ENCODE measurements at places on chromosomes 13 and 19.

DNA sequence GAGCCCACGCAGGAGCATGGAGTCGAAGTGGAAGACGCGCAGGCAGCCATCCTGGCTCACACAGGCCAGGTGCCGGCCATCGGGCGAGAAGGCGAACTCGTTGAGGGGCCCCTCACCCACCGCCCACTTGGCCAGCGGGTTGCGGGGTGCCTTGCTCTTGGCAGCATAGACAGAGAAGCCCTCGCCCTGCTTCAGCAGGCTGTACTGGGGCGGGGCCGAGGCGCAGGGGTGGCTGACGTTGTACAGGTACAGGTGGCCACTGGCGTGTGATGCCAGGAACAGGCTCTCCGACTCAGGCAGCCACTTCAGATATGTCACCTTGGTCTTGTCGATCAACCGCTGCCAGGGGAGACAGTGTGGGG lies 4.2 kb upstream of the DMPK start:
- peaks cover 55% of the 10 kb centered on the region for H3K27me3 ChIP-seq
- no peaks in the 10 kb centered on the region for H3K36me3 ChIP-seq
- no peak overlapping the region for H3K4me3 ChIP-seq
- H3K27ac ChIP-seq = no peak overlapping the region

- H3K4me1 ChIP-seq = no peaks in the 10 kb centered on the region
- no peak overlapping the region for H3K4me3 ChIP-seq
- DNase-seq = peak; percentile 33
- H3K27me3 ChIP-seq = no peaks in the 10 kb centered on the region
Observed at GRCh38 chr19:52248241-52248640, 21.1 kb upstream of the ZNF766 start.

GRCh38 chr13:59345311-59345710 lies 818.4 kb downstream of the DIAPH3 start:
- H3K4me3 ChIP-seq = no peak overlapping the region
- no peaks in the 10 kb centered on the region for H3K36me3 ChIP-seq
- no peak overlapping the region for H3K27ac ChIP-seq
- no peaks in the 10 kb centered on the region for H3K27me3 ChIP-seq

GRCh38 chr13:33859691-33860303 lies 41.8 kb downstream of the RFC3 start:
- no peak overlapping the region for H3K4me3 ChIP-seq
- no peak overlapping the region for H3K27ac ChIP-seq
- H3K36me3 ChIP-seq = no peaks in the 10 kb centered on the region
- H3K27me3 ChIP-seq = no peaks in the 10 kb centered on the region
- H3K4me1 ChIP-seq = no peaks in the 10 kb centered on the region

DNA sequence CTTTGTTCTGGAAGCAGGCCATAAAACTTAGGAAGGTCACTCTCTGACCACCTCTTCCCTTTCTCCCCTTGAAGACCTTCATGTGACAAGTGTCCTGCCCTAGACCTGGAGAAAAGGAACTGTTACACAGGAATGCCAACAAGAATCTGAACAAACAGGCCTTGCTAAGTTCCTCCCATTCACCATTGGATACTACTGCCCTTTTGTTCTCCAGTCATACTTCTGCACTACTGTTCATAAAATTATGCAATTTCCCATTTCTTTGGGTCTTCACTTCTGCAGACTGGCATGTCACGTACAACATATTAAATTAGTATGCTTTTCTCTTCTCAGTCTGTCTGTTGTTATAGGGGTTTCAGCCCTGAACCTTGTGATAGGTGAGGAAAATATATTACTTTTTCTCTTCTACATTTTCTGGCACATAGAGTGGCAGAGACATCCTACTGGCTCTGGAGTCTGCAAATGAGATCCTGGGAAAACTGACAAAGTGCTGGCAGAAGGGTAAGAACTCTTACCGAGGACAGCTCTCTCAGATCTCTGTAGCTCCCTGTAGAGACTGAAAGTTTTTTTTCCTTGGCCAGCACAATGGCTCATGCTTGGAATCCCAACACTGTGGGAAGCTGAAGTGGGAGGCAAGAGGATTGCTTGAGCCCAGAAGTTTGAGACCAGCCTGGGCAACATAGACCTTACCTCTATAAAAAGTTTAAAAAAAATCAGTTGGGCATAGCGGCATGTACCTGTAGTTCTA lies 87.6 kb upstream of the SPRY2 start:
- no peak overlapping the region for H3K4me3 ChIP-seq
- H3K27me3 ChIP-seq = no peaks in the 10 kb centered on the region
- peaks cover 8% of the 10 kb centered on the region for H3K4me1 ChIP-seq
- no peaks in the 10 kb centered on the region for H3K36me3 ChIP-seq
- H3K27ac ChIP-seq = no peak overlapping the region
- peak; percentile 43 for DNase-seq

- H3K4me3 ChIP-seq = no peak overlapping the region
- no peaks in the 10 kb centered on the region for H3K4me1 ChIP-seq
- H3K27ac ChIP-seq = no peak overlapping the region
Observed at GRCh38 chr13:50598338-50598737, 245.2 kb downstream of the DLEU7 start.

GRCh38 chr13:47120282-47120681 lies 223.4 kb upstream of the HTR2A start:
- no peaks in the 10 kb centered on the region for H3K27me3 ChIP-seq
- no peak overlapping the region for H3K27ac ChIP-seq
- H3K4me3 ChIP-seq = no peak overlapping the region
- DNase-seq = no peak
- H3K4me1 ChIP-seq = no peaks in the 10 kb centered on the region
- no peaks in the 10 kb centered on the region for H3K36me3 ChIP-seq

GRCh38 chr19:54938906-54939305 lies 8.4 kb downstream of the NLRP7 start:
- no peaks in the 10 kb centered on the region for H3K36me3 ChIP-seq
- H3K27me3 ChIP-seq = peaks cover 17% of the 10 kb centered on the region
- DNase-seq = no peak
- H3K4me3 ChIP-seq = no peak overlapping the region
- no peak overlapping the region for H3K27ac ChIP-seq

DNA sequence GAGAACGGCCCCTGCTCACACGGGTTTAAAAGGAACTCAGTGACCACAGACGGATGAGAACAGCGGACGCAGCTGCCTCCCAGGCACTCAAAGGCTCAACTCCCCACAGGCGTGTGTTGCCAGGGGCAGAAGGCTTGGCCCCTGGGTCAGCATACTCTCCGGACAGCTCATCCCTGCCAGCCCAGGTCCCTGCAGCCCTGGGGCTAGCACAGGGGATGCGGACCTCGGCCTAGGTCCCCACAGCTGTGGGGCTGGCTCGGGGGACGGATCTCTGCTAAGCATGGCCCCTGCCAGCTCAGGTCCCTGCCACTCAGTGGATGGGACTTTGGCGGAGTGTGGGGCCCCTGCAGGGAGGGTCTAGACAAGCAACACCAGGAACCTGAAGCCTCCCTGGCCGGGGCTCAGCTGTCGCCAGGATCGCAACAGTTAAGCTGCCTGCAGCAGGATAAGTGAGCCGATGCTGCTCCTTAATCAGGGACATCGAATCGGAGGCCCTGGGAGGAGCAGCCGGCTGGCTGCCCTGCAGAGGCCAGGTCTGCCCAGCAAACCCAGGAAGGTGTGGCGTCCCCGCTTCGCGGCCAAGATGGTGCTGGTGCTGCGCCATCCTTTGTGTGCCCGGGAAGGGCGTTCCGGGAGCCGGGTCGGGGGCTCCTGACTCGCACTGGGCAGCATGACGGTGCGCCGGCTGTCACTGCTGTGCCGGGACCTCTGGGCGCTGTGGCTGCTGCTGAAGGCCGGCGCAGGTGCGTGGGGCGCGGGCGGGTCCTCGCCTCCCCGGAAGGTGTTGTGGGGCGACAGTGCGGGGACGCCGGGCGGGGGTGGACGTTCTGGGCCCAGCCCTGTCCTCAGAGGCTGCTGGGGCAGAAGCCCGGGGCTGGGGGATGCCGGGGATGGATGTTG lies 32.5 kb downstream of the MCF2L start:
- no peak overlapping the region for H3K4me3 ChIP-seq
- H3K4me1 ChIP-seq = no peaks in the 10 kb centered on the region
- H3K27me3 ChIP-seq = no peaks in the 10 kb centered on the region
- no peak overlapping the region for H3K27ac ChIP-seq

GRCh38 chr13:86402500-86402899 lies 603.3 kb upstream of the SLITRK6 start:
- no peaks in the 10 kb centered on the region for H3K36me3 ChIP-seq
- H3K4me3 ChIP-seq = no peak overlapping the region
- H3K27ac ChIP-seq = no peak overlapping the region
- H3K27me3 ChIP-seq = no peaks in the 10 kb centered on the region

DNA sequence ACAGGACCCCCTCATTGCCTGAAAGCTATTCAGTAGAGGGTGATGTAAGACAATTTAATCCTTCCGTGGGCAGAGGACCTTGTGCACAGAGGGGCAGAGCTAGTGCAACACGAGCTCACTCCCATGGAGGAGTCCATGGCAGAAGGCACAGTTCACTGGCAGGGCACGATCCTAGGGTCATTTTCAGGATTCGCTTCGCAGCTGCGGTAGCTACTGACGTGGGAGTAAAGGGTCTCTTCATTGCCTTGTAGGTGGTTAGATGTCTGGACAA lies 207.8 kb downstream of the FOXO1 start:
- no peak overlapping the region for H3K4me3 ChIP-seq
- H3K27ac ChIP-seq = no peak overlapping the region
- DNase-seq = no peak
- H3K4me1 ChIP-seq = no peaks in the 10 kb centered on the region
- no peaks in the 10 kb centered on the region for H3K36me3 ChIP-seq

DNA sequence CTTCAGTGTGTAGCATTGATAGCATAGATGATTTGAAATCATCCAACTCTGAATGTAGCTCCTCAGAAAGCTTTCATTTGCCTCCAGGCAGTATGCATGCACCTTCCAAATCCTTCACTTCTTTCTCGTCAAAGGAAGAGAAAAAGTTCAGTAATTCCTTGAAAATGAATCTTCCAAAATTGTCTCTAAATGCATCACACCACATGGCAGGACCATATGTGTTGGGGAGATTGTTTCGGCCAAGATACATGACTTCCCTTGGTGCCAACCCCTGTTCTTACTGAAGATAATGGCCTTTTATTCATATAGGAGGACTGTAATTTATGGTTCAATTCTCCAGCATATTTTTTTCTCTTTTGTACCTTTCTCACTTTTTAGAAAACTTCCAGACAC lies 315.6 kb upstream of the SPRY2 start:
- H3K4me1 ChIP-seq = peaks cover 4% of the 10 kb centered on the region
- no peak for DNase-seq
- no peak overlapping the region for H3K4me3 ChIP-seq
- no peak overlapping the region for H3K27ac ChIP-seq
- no peaks in the 10 kb centered on the region for H3K27me3 ChIP-seq
- no peaks in the 10 kb centered on the region for H3K36me3 ChIP-seq

DNA sequence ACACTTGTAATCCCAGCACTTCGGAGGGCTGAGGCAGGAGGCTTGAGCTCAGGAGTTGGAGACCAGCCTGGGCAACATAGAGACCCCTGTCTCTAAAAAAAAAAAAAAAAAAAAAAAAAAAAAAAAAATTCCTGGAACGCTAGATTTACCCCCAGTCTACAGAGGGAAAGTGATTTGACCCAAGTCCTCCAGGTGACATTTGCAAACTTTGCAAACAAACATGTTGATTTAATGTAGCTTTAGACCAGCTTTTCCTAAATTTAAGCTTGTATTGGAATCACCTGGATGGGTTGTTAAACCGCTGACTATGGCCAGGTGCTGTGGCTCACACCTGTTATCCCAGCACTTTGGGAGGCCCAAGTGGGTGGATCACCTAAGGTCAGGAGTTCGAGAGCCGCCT lies 8.4 kb downstream of the CPT1C start:
- DNase-seq = no peak
- H3K36me3 ChIP-seq = no peaks in the 10 kb centered on the region
- H3K4me3 ChIP-seq = no peak overlapping the region
- no peaks in the 10 kb centered on the region for H3K27me3 ChIP-seq
- H3K4me1 ChIP-seq = no peaks in the 10 kb centered on the region

DNA sequence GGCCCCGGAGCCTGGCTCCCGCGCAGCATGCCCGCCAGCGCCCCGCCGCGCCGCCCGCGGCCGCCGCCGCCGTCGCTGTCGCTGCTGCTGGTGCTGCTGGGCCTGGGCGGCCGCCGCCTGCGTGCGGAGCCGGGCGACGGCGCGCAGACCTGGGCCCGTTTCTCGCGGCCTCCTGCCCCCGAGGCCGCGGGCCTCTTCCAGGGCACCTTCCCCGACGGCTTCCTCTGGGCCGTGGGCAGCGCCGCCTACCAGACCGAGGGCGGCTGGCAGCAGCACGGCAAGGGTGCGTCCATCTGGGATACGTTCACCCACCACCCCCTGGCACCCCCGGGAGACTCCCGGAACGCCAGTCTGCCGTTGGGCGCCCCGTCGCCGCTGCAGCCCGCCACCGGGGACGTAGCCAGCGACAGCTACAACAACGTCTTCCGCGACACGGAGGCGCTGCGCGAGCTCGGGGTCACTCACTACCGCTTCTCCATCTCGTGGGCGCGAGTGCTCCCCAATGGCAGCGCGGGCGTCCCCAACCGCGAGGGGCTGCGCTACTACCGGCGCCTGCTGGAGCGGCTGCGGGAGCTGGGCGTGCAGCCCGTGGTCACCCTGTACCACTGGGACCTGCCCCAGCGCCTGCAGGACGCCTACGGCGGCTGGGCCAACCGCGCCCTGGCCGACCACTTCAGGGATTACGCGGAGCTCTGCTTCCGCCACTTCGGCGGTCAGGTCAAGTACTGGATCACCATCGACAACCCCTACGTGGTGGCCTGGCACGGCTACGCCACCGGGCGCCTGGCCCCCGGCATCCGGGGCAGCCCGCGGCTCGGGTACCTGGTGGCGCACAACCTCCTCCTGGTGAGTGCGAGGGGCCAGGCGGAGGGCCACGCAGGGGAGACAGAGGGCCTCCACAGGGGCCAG lies at the start of gene KL:
Gene KL, plus strand, starts transcription at position 10 of the 909 bp plus-strand sequence. Its CDS starts 18 bp downstream, at position 28.
- H3K4me1 ChIP-seq = peaks cover 25% of the 10 kb centered on the region
- H3K27ac ChIP-seq = no peak within 1 kb of the TSS
- peak; percentile 39 for DNase-seq
- H3K36me3 ChIP-seq = no peaks in the 10 kb centered on the region
- H3K27me3 ChIP-seq = peaks cover 37% of the 10 kb centered on the region

- H3K4me1 ChIP-seq = peaks cover 50% of the 10 kb centered on the region
- no peak for DNase-seq
- H3K27me3 ChIP-seq = no peaks in the 10 kb centered on the region
- H3K27ac ChIP-seq = peak overlapping the region; percentile 100
- peak overlapping the region; percentile 94 for H3K4me3 ChIP-seq
Observed at GRCh38 chr19:18293642-18294466, 12.4 kb upstream of the JUND start.

DNA sequence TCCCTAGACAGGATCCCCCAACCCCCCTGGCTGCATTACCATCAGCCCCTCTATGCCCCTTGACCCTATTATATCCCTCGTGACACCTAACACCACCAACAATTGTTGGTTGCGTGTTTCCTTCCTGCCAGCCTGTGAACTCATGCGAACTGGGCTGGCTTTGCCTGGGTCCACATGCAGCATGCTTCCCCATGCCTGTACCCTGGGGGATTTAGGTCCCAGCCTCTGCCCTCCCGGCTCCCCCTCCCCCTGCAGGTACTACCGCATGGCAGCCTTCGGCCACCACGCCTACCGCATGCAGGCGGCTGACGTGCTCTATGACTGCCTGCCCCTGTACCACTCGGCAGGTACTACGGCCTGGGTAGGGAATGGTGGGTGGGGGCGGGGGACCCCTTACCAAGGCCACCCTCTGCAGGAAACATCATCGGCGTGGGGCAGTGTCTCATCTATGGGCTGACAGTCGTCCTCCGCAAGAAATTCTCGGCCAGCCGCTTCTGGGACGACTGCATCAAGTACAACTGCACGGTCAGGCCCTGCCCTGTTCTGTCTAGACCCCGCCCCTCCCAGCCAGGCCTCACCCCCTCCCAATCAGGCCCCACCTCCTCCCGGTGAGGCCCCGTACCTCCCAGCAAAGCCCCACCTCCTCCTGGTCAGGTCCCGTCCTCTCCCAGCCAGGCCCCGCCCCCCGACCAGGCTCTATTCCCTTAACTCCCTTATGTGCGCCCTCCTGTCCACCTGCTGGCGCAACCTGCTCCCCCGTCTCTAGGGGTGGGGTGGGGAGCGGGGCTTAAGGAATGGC lies 18.5 kb downstream of the SLC27A1 start:
- no peak overlapping the region for H3K27ac ChIP-seq
- H3K4me3 ChIP-seq = peak overlapping the region; percentile 2
- H3K27me3 ChIP-seq = no peaks in the 10 kb centered on the region
- DNase-seq = peak; percentile 64
